Adrenal gland (tissue), 19 donors: ENCODE measurements at places on chromosomes 11 and 22. TPM values are rescaled to one million over a fixed set of nuclear protein-coding genes. Genes with fewer than 3 reads are reported as not detected.

CCDC116 gene
- 0.19 TPM for total RNA-seq

DNA sequence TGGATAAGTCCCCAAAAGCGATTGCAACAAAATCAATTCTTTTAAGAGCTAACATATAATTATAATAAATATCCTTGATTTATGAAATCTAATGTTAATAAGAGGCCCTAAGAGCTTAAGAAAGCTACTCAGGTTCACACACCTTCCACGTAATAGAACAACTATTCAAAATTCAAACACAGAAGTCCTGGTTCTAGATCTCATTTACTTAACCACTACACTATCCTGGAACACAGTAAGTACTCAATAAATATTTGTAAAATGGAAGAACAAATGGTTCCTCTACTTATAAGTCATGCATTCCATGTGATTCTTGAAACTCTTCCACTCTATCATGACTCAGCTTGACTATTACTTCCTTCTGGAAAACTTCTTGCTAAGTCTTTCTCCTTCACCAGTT, 268.2 kb downstream of the FAM181B start:
- DNase-seq, result no peak

DNA sequence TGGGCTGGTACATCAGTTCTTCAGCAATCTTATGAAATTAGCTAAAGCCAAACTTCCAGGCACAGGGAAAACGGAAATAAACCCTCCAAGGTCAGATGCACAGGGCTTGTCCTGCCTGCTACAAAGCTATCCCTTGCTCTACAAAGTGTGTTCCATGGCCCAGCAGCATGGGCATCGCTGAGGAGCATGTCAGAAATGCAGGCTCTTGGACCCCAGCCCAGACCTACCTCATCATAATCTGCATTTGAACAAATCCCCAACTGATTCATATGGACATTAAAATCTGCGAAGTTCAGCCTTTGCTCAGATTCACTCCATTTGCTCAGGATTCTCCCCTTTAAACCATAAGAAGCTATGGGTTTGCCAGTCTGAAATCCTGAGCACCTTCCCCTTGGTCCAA, 129.7 kb upstream of the CSNK2A3 start:
- no peak for DNase-seq

CTSF gene
- total RNA-seq, result 181 TPM

MPZL2 gene
- total RNA-seq, result 6.0 TPM

- no peak for DNase-seq
These were observed 120.9 kb downstream of the KCNQ1OT1 start for GRCh38 chr11:2578929-2579270.

CHADL gene
- 2.6 TPM for total RNA-seq

GLB1L3 gene
- total RNA-seq, result 0.14 TPM

DNA sequence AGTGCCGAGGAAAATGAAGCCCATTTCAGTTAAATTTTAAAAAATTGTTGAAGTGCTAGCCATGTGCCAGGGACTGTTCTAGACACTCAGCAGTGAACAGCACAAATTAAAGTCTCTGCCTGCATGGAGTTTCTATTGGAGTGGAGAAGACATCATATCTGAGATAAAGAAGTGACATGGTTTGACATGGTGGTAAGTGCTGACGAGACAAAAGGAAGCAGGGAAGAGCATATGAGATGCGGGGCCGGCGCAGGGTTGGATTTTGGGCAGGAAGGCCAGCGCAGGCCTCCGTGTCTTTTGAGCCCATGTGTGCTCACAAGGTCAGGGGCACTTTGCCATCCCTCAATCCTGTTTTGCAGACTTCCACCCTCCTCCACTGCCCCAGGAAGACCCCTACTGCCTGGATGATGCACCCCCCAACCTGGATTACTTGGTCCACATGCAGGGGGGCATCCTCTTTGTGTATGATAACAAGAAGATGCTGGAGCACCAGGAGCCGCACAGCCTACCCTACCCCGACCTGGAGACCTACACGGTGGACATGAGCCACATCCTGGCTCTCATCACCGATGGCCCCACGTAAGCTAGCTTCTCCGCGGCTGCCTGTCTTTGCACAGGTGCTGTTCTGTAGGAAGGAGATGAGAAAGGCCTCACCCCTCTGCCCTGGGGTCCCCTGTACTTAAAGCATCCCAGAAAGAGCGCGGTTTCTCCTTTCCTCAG, 29.6 kb downstream of the AMPD3 start:
- no peak for DNase-seq

EMID1 gene
- total RNA-seq, result 57.2 TPM

OR8G5 gene
- not detected for total RNA-seq

OR8D4 gene
- total RNA-seq, result not detected

GRCh38 chr22:40484906-40485669, 114.7 kb downstream of the SGSM3 start:
- DNase-seq, result no peak

ARHGEF17 gene
- total RNA-seq, result 12.7 TPM

TEX12 gene
- not detected for total RNA-seq
